ENCODE measurements at places on chromosomes 6 and 20. TPM values are rescaled to one million over a fixed set of nuclear protein-coding genes. Genes with fewer than 3 reads are reported as not detected.

TFAP2C gene
- total RNA-seq, result 0.11 TPM

- no peaks in the 10 kb centered on the region for H3K36me3 ChIP-seq
- H3K27ac ChIP-seq, result no peak overlapping the region
- no peak overlapping the region for H3K4me3 ChIP-seq
- DNase-seq, result no peak
- no peaks in the 10 kb centered on the region for H3K4me1 ChIP-seq
Observed at GRCh38 chr20:46545827-46546138, 4.7 kb downstream of the OCSTAMP start.

DNA sequence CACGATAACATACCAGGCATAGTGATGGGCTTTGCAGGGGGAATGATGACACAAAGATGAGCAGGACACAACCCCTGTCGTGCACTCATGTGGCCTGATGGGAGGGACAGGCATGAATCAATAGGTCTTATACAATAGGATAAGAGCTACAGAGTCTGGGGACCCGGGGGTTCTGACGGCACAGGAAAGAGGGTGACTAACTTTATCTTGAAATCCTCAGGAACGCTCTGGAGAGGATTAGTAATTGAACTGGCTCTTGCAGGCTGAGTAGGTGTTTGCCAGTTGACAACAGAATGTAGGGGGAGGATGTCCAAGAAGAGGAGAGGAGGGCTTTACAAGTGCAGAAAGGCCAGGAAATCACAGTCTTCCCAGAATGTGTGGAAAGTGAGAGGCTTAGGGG is 219.9 kb upstream of the ECI2 start:
- H3K36me3 ChIP-seq, result no peaks in the 10 kb centered on the region
- H3K4me3 ChIP-seq, result no peak overlapping the region
- no peak overlapping the region for H3K27ac ChIP-seq
- peaks cover 18% of the 10 kb centered on the region for H3K4me1 ChIP-seq
- no peaks in the 10 kb centered on the region for H3K27me3 ChIP-seq
- DNase-seq, result peak; percentile 56

- H3K4me1 ChIP-seq, result no peaks in the 10 kb centered on the region
- H3K4me3 ChIP-seq, result no peak overlapping the region
- no peaks in the 10 kb centered on the region for H3K36me3 ChIP-seq
- H3K27ac ChIP-seq, result no peak overlapping the region
Observed at GRCh38 chr20:9565910-9566550, 51.6 kb downstream of the LAMP5 start.

- H3K36me3 ChIP-seq, result no peaks in the 10 kb centered on the region
- peak within 1 kb of the TSS; percentile 42 for H3K27ac ChIP-seq
- peaks cover 12% of the 10 kb centered on the region for H3K4me1 ChIP-seq
- H3K27me3 ChIP-seq, result peaks cover 42% of the 10 kb centered on the region
Observed at GRCh38 chr20:36305602-36306551, at the start of gene DLGAP4. Gene DLGAP4 (plus strand): TSS chr20:36306339. CDS start chr20:36431718, 125,379 bp downstream.

- H3K27me3 ChIP-seq, result no peaks in the 10 kb centered on the region
- H3K36me3 ChIP-seq, result no peaks in the 10 kb centered on the region
- H3K27ac ChIP-seq, result no peak overlapping the region
- DNase-seq, result no peak
Observed at GRCh38 chr20:21569586-21569985, 55.7 kb upstream of the NKX2-2 start.

GRCh38 chr20:57025261-57025660 is 241.2 kb downstream of the BMP7 start:
- DNase-seq, result no peak
- peaks cover 21% of the 10 kb centered on the region for H3K27me3 ChIP-seq
- H3K4me1 ChIP-seq, result no peaks in the 10 kb centered on the region
- no peak overlapping the region for H3K27ac ChIP-seq
- H3K4me3 ChIP-seq, result no peak overlapping the region

C6orf141 gene
- 11.7 TPM for total RNA-seq

GRCh38 chr6:16438718-16439591 is 200.6 kb downstream of the GMPR start:
- no peaks in the 10 kb centered on the region for H3K4me1 ChIP-seq
- no peaks in the 10 kb centered on the region for H3K27me3 ChIP-seq
- no peak for DNase-seq
- H3K27ac ChIP-seq, result no peak overlapping the region

DNA sequence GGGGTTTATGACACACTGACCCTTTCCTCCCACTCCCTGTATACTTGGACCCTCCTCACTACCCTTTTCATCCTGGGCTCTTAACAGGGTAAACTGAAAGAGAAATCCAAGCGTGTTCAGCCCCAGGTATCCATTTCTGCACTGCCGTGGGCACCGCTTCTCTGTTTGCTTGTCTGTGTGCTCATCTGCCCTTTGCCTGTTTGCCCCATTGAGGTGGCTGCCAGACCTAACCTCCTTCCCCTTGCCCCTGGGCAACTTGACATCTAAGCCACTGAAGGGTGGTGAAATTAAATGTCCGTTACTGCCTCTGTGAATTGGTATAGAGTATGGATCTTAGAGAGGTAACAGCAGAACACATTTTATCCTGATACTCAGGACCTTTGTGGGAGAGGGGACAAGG is 38.7 kb downstream of the ACSS2 start:
- H3K4me1 ChIP-seq, result no peaks in the 10 kb centered on the region
- H3K36me3 ChIP-seq, result no peaks in the 10 kb centered on the region
- H3K27ac ChIP-seq, result no peak overlapping the region
- no peak for DNase-seq

All from A673 (cell line).